ENCODE measurements at places on chromosomes 7 and 10.

- DNase-seq, result no peak
Measured at GRCh38 chr10:7025296-7025695, 385.5 kb downstream of the SFMBT2 start.

- no peak for DNase-seq
Measured at GRCh38 chr7:41931263-41931646, 228.4 kb upstream of the INHBA start.

DNA sequence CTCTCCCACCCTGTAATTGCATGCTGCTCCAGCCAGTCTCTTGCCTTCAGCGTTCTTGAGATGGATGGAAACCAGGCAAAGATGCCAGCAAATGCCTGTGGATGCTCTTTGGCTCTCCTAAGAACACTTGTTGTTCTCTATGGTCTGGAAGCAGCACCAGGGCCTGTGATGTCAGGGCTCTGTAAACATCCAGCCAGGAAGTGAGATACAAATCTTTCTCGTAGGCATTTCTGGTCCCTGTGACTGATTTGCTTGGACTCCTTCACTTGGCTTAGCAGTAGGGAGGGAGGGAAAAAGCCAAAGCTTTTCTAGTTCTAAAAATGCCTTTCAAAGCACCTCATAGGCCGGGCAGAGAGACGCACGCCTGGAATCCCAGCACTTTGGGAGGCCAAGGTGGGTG is 201.3 kb downstream of the REEP3 start:
- DNase-seq, result no peak

- DNase-seq, result no peak
Measured at GRCh38 chr10:29104661-29105399, 184.0 kb upstream of the LYZL1 start.

- DNase-seq, result no peak
Measured at GRCh38 chr10:78415111-78415510, 381.4 kb downstream of the RPS24 start.

DNA sequence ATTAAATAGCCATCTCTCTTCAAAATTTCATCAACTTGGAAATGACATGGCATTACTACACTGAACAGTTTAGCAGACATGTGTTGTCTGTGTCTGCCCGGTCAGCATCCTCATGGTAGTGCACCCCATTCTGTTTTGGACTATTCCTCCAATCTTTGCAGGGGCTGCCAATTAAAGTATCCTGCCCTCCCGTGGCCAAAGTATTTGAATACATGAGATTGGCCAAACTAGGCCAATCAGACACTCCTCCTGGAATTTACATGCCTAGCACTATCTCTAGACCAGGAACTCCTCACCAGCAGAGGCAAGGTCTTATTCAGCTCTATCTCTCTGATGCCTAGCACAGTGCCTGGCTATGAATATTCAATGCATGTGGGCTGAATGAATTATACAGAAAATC is 4.4 kb downstream of the SHTN1 start:
- DNase-seq, result no peak

DNA sequence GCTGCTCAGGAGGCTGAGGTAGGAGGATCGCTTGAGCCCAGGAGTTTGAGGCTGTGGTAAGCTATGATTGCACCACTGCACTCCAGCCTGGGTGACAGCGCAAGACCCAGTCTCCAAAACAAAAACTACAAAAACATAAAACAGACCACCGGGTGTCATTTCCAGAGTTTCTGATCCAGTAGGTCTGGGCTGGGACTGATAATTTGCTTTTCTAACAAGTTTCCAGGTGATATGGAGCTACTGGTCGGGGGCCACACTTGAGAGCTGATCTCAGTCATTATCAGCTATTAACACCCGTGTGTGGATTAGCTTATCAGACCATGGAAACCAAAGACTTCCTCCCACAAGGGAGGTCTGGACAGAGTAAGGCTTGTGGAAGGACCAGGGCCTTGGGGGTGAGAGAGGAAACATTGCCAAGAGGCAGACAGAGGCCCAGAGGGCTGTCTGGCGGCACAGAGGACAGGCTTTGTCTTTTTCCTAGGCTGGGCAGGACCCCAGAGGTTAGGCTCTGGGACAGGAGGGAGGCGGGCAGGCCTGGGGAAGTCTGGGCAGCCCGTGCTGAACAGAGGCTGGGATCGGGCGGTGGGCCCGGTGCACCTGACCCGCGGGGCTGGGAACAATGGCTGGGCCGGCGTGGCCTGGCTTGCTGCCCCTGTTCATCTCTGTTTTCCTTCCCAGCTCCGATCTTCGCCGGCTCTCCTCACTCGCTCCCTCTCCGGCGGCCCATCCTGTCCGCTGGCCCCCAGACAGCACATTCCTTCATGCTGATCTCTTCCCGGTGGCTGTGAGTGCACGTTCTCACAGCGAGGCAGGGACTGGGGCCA is 25.2 kb downstream of the TMEM270 start:
- no peak for DNase-seq

DNA sequence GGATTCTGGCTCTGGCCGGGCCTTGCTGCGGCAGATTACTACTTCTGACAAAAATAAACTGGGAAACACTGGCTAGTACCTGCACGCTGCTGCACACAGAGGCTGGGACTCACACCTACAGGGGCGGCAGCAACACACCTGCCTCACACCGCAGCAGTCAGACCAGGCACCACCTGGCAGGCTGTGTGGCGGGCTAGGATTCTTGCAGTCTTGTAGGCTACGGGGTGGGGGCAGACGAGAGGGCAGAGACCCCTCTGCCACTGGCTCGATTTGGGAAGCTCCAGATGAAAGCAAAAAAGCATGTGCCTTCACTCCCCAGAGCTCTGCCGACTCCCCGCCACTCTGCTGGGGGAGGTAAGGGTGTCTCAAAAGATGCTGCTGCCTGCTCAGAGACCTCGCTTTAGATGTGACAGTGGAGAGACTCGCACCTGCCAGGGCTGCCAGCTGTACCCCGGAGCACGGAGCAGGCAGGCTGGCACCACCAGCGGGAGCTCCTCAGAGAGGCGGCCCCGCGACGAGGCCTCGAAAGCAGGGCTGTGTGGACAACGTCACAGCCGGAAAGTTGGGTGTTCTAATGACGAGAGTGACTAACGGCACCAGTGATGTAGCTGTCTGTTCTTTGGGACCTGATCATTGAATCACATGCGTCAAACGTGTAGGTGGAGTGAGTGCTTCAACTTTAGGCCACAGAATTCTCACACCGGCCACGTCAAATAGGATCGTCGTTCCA is 250.5 kb downstream of the ZMYND11 start:
- DNase-seq, result no peak

- no peak for DNase-seq
Measured at GRCh38 chr10:123553810-123554430, 112.2 kb upstream of the GPR26 start.
